GM23248 (cell line): ENCODE measurements at places on chromosomes 16 and 17. TPM values are rescaled to one million over a fixed set of nuclear protein-coding genes. Genes with fewer than 3 reads are reported as not detected.
A peak's percentile ranks its signal among the peaks of the same experiment; 100 is the strongest.

DNA sequence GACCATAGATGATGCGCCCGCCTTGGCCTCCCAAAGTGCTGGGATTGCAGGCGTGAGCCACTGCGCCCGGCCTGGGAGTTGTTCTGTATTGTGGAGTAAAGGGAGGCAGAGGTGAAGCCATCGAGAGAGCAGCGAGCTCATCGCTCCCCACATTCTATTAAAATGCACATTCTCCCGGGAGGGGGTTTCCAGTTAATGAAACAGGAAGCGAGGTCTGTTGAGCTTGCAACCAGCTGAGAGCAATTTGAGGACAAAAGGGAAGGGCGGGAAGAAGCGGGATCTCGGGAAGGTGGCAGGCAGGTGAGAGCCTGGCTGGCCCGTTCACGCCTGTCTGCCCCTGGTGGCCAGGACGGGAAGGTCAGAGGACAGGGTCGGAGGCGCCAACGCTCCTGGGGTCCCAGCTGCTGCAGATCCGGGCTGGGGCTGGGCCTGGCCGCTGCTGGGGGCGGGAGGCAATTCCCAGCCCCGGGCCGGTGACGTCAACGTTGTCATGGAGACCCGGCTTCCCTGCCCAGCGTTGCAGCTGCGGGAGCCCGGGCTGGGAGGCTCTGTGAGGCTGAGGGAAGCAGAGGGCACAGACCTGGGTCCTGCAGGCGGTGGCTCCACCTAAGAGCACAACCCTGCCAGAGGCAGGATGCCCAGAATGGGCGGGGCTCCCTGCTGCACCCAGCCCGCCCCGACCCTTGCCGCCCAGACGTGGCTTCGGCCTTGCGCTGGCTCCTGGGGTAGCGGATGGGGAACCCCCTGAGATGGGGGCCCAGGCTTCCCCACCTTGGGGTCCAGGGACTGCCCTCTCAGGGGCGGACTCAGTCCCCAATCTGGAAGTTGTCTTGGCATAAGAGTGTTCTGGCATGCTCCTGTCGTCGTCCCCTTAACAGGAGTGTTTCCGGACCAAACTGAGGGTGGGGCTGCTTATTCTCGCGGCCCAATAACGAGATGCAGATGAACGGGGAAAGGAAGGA, 48.7 kb upstream of the PLCG2 start:
- H3K36me3 ChIP-seq = no peaks in the 10 kb centered on the region
- no peaks in the 10 kb centered on the region; the same call in 1 of the 2 replicates for H3K27me3 ChIP-seq
- no peaks in the 10 kb centered on the region for H3K4me1 ChIP-seq
- peak; percentile 84 for DNase-seq
- peak overlapping the region; percentile 71 for H3K4me3 ChIP-seq

DNA sequence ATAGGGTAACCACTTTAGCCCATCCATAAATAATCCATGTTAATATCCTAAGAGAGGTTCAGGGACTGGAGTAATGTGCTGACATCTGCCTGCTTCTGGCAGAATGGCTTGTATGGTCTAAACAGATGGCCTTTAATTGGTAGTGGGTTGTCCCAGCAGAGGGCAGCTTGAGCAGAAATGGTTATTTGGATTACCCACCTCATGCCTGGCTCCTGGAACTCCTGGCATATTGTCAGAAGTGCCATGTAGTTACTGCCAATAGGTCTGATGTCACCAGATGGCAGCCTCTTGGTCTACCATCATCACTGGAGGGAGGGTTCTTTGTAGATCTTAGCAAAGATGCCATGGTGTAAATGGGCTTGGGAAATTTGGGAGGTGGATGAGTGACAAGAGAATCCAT, 157.5 kb upstream of the SOX9 start:
- no peaks in the 10 kb centered on the region for H3K27me3 ChIP-seq
- no peaks in the 10 kb centered on the region for H3K36me3 ChIP-seq
- no peaks in the 10 kb centered on the region for H3K4me1 ChIP-seq
- no peak overlapping the region for H3K27ac ChIP-seq
- DNase-seq = no peak

VTN gene
- polyA plus RNA-seq = 0.24 and 0.34 TPM in 2 replicates

MYH8 gene
- polyA plus RNA-seq = not detected in 2 replicates

PYDC1 gene
- polyA plus RNA-seq = not detected in 2 replicates

KLHL10 gene
- 0.09 TPM in 2 replicates for polyA plus RNA-seq

FTO gene
- polyA plus RNA-seq = 84.2 and 85.3 TPM in 2 replicates

NOTUM gene
- not detected in 2 replicates for polyA plus RNA-seq

TMEM98 gene
- 153 and 157 TPM in 2 replicates for polyA plus RNA-seq
